NCI-H510A (cell line): ENCODE measurements at places on chromosomes 11 and 22.

DNA sequence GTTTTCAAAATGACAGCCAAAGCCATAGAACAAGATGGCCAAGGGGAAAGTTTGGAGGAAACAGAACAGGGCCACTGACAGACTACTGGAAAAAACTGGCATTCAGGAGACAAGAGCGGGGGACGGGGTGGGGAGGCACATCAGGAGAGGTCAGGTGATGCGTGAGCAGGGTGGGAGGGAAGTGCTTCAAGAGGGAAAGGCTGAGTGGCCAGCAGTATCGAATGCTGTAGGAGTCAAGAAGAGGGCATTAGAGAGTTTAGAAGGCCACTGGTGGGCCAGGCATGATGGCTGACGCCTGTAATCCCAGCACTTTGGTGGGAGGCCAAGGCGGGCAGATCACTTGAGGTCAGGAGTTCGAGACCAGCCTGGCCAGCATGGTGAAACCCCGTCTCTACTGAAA lies 8.2 kb downstream of the GTPBP1 start:
- DNase-seq: no peak

DNA sequence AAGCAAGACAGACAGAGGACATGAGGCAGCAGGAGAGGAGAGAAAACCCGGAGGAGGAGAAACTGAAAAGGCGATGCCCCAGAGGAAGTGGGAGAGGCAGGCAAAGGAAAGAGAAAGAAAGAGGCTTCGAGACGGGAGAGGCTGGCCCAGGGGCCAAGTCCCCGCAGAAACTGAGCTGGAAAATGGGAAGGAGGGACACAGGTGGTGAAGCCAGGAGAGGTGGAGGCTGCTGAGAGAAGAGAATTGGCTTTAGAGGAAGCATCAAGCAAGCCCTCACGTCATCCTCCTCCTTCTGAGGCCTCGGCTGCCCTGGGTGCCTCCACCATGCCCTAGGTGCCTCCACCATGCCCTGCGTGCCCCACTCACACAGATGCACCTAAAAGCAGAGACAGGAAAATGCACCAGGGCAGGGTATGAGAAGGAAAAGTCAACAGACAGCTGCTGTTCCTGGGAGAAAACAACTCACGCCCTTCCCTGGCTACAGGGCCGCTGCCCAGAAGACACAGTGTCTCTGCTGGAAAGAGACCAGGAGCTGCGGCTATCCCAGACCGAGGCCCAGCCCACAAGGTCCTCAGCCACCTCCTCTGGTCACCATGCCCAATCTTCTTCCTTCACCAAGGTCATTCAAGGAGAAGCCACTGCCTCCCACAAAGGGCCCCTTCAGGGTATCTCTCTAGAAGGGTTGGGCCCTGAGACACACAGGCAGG lies 14.3 kb downstream of the FXYD6 start:
- no peak for DNase-seq

GRCh38 chr11:66929753-66930152 lies 28.4 kb downstream of the PC start:
- DNase-seq: no peak

- DNase-seq: no peak
Observed at GRCh38 chr11:114140826-114141225, 81.3 kb downstream of the ZBTB16 start.

GRCh38 chr11:117410861-117411710 lies 83.4 kb downstream of the CEP164 start:
- DNase-seq: no peak

GRCh38 chr11:47573321-47573720 lies 5.4 kb downstream of the KBTBD4 start:
- no peak for DNase-seq

GRCh38 chr22:37370306-37370979 lies 56.8 kb downstream of the ELFN2 start:
- DNase-seq: no peak

DNA sequence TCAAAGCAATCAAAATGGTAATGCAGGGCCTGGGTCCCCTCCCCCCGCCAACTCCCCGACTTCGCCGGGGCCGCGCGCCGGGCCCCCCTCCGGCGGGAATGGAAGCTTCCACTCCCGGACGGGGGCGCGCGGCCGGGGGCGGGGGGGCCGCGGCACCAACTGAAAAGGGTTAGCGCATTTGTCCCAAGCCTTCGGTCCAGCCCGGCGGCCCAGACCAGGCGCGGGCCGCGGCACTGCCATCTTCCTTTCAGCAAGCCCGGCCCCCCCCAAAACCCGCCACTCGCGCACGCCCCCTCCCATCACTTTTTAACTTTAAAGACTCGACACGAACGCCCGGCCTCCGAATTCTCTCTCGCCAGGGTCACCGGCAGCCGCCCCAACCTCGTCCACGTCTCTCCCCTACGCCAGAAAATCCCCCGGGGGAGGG lies 2.8 kb downstream of the PHF21B start:
- DNase-seq: no peak

DNA sequence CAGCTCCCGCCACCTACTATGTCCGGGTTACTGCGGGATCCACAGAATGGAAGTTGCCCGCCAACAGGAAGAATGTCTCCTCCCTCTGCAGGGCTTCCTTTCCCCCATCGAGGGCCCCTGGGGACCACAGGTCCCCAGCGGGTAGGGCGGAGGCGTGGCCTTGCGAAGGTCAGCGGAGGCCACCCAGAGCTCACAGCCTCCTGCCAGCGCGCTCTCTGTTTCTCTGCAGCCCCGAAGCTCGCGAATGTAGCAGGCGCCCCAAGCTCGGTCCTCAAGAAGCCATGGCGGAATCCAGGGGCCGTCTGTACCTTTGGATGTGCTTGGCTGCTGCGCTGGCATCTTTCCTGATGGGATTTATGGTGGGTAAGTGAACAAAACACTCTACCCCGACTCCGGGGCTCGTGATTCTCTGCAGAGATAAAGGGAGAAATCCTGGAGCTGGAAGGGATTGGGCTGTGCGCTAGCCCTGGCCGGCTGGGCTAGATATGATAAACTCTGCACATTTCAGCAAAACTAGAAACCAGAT lies at the start of gene NAALAD2:
Gene NAALAD2, plus strand, starts transcription at position 186 of the 526 bp plus-strand sequence. Its CDS starts 96 bp downstream, at position 282.
- no peak for DNase-seq

GRCh38 chr11:112597286-112597790 lies 336.7 kb upstream of the PLET1 start:
- no peak for DNase-seq

GRCh38 chr11:77559686-77560401 lies 29.9 kb upstream of the AQP11 start:
- DNase-seq: no peak

DNA sequence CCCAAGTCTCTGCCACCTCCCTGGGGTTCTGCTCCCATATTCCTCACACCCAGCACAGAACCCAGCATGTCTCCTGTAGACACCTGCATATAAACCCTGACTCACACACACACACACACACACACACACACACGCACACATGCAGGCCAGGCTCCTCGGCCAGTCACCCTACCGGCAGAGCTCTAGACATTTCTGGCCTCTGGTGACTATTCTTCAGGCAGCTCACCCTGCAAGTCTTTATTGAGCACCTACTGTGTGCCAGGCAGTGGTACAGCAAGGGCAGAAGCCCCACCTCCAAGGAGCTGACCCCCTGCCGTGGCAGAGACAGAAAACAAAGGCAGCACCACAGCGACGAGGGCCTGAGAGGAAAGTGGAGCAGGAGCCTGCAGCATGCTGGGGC lies 50.3 kb downstream of the CDKN1C start:
- no peak for DNase-seq

DNA sequence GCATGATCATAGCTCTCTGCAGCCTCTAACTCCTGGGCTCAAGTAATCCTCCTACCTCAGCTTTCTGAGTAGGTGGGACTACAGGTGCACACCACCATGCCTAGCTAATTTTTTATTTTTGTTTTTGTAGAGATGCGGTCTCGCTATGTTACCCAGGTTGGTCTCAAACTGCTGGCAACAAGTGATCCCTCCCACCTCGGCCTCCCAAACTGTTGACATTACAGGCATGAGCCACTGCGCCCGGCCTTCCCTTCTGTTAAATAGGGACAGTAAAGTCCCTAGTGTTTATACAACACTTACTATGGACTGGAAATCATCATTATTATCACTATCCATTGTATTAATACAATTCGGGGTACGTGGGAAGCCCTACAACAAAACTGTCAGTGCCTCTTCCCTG lies 12.6 kb downstream of the SELENOM start:
- no peak for DNase-seq

- no peak for DNase-seq
Observed at GRCh38 chr22:27175021-27175838, 517.8 kb downstream of the MIAT start.

GRCh38 chr11:5298451-5298850 lies 3.3 kb downstream of the OR51B4 start:
- no peak for DNase-seq

DNA sequence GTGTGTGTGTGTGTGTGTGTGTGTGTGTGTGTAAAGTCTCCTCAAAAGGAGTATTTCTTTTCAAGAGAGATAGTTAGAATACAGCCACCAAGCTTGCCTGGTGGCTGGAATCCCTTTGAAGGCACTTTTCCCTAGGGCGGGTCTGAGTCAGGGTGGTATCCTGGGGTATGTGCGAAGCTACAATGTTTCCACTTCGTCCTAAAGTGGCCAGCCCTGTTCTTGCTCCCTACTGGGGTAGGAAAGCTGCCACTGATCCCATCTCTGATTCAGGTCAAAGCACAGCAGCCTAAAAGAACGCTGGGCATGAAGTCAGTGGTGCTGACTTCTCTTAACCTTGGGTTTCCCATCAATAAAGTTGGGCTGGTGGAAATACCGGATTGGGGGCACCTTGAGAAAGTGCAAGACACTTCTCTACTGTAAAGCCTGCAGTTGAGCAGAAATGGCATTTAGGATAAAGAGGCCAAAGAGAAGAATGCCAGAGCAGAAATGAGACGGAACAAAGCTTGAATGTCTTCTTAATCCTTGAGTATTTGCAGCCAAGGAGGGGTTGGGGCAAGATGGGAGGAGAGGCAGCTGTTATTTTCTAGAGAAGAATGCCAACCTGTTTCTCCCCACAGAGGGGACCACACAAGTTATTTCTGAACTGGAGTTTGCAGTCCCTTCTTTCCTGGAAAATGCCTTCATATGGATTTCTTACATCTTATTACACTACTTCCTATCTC lies 35.3 kb downstream of the ZNRF3 start:
- no peak for DNase-seq

DNA sequence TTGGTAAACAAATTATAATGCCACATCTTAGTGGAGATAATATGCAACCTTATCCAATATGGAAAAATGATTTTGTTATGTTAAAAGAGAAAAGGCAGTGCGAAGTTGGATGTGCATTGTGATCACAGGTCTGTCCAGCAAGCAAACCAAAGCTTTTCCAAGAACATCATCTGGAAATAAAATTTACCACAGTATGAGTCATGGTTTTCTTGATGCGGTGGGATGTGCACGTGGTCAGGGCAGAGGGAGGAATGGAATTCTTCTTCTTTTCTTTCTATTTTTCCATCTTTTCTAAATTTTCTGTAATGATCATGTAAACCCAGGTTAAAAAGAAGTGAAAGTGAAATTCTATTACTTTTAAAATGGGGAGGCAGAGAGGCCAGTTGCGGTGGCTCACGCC lies 169.8 kb downstream of the C11orf91 start:
- no peak for DNase-seq

- DNase-seq: no peak
Observed at GRCh38 chr11:61837411-61838005, 9.4 kb downstream of the FADS2 start.

DNA sequence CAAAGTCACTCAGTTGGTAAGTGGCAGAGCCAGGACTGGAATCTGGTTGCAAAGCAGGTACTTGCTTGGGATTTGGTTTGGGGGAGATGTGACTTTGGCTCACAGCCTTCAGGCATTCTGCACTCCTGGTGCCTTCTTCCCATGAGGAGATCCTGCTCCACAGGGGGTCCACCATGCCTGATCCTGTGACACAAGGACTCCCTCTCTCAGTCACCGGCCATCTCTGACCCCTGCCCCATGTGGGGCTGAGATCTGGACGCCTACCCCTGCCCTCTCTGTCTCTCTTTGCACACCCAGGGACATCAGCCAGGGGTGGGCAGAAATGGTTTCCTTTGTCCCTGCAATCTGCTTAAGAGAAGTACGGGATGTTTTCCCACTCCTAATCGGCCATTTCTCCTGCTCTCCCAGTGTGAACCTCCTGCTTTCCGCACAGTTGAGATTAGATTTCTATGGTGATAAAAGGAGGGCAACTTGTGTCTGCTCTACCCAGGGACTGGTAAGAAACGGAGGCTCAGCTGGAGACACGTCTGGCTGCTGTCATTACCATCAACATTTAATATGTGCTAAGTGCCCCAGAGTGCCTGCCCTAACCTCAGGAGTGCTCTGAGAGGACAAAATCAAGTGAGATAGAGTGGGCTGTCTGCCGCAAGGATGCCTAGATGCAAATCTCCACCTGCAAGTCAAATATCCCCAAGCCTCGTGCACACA lies 11.1 kb upstream of the FXYD6 start:
- no peak for DNase-seq

DNA sequence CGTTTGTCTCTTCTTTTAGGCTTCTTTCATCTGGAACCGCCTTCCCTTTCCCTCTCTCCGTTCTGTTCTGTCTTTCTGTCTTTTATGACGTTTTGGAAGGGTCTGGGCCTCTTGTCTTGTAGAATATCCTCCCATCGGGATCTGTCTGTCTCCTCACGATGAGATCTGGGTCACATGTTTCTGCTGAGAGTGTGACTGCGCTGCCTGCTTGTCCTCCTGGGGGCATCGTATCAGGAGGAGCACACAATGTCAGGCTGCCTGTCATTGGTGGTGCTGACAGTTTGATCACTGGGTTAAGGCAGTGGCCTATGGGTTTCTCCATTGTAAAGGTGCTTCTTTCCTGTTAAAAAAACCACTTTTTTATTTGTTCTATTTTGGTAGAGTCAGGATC lies 60.4 kb upstream of the PARVG start:
- DNase-seq: no peak

- DNase-seq: no peak
Observed at GRCh38 chr11:88535916-88536547, 198.5 kb upstream of the CTSC start.

GRCh38 chr11:16001044-16001568 lies 355.2 kb downstream of the SOX6 start:
- DNase-seq: no peak

GRCh38 chr11:130054966-130055365 lies 14.7 kb upstream of the APLP2 start:
- no peak for DNase-seq

- no peak for DNase-seq
Observed at GRCh38 chr22:44390613-44390970, 77.8 kb upstream of the SHISAL1 start.

- no peak for DNase-seq
Observed at GRCh38 chr11:1437500-1437899, 47.8 kb downstream of the BRSK2 start.
